ENCODE measurements at places on chromosomes 1 and 21.

DNA sequence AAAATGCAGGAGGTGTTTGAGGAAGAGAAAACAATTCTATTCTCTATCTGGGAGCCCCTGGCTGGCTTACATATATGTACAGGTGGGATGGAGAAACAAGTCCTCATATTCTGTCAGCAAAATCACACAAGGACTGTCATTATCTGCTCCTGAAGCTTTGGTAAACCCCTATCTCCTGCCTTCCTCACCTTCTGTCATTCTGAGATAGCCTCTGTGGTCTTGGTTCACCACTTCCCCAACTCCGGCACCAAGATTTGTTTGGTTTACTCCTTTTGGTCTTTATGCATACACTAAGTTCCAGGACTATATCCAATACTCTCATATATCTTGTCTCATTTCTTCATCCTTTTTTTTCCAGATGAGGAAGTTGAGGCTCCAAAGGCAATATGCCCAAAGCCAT lies 551.1 kb downstream of the PLPP3 start:
- no peak for DNase-seq

DNA sequence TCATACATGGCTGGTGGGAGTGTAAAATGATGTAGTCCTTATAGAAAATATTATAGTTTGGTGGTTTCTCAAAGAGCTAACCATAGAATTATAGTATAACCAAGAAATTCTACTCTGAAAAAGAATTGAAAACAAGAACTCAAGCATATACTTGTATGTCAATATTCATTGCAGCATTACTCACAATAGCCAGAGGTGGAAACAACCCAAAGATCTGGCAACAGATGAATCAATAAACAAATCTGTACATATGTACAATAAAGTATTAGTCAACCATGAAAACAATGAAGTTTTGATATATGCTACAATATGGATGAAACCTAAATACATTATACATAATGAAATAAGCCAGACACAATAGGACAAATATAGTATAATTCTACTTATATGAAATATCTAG lies 29.7 kb downstream of the XCL1 start:
- no peak for DNase-seq

DNA sequence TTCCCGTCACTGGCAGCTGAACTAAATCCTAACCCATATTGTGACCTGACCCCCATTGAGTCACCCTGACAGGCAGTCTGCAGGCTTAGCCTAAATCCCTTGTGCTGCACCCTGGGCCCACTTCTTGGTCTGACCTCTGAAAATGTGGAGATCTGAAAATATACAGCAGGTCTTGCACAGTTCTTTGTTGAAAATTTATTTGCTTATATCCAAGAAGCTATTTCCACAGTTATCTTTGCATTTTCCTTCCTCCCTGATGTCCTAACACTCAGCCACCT lies 87.1 kb downstream of the BCAR3 start:
- DNase-seq = no peak

DNA sequence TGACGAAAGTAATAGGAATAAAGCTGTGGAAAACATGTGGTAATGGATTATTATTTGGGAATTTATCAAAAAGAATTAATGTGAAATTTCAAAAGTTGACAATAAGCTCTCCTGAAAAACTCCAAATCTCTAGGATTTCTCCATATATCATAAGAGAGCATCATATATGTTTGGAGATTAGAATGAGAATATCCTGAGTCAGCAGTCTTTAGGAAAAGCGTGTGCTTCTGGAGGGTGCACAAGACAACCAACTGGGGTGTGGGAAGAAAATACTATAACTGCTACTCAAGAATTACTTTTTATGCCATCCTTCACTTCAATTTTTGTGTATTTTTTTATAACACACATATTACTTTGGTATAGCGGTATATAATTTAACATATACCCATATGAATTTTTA lies 19.7 kb downstream of the ELK4 start:
- DNase-seq = no peak

- DNase-seq = no peak
These were observed 52.8 kb upstream of the RPL11 start for GRCh38 chr1:23638786-23639241.

DNA sequence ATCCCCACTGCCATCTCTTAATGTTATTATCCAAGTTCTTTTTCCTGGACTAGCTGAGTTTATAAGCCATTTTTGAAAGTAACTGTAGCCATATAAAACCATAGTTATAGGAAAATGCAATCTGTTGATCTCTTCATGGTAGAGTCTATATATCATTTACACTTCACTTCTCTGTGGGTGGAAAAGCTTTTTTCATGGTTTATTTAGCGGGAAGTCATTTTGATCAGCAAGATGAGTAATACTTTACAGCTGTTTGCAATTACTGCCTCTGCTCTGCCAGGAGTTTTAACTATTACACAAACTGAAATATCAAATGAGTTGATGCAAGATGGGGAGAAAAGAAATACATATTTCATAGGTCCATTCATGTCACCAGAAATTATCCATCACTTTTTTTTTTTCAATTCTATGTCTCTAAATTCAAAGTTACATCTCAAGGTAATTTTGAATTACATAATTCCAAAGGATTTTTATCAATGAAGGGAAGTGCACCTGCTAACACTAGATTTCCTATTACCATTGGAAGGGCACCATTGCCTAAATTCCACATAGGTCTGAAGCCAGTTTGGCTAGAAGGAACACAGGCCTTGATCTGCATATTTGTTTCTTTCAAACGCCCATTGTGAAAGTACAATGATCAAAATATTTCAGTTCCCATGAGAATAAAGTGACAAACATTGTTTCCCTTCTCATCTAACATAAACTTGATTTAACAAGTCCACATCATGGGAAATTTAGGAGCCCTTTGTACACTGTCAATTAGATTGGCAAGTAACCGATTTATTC lies 296.7 kb downstream of the ZNF326 start:
- DNase-seq = no peak

GRCh38 chr1:62364721-62365120 lies 45.5 kb upstream of the KANK4 start:
- no peak for DNase-seq

- DNase-seq = no peak
These were observed 709 bp upstream of the SLC41A1 start for GRCh38 chr1:205813755-205814058.

DNA sequence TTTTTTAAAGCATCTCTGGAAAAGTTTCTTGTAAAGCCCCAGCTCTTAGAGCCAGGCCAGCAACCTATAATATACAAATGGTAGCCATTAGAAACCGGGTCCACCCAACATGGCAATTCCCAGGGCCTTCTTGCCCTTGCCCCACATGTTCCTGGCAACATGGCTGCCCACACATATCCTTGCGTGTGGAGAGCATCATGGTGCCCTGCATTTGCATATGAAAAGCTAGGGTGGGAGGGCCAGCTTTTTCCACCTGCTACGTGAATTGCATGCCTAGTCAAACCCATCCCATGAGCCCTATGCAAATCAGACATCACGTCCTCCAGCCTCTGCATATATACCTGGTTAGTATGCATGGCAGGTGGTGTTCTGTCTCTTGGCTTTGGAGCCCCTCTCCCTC lies 88.2 kb downstream of the RABGAP1L start:
- DNase-seq = no peak

GRCh38 chr1:183302452-183303322 lies 115.5 kb downstream of the NMNAT2 start:
- no peak for DNase-seq

DNA sequence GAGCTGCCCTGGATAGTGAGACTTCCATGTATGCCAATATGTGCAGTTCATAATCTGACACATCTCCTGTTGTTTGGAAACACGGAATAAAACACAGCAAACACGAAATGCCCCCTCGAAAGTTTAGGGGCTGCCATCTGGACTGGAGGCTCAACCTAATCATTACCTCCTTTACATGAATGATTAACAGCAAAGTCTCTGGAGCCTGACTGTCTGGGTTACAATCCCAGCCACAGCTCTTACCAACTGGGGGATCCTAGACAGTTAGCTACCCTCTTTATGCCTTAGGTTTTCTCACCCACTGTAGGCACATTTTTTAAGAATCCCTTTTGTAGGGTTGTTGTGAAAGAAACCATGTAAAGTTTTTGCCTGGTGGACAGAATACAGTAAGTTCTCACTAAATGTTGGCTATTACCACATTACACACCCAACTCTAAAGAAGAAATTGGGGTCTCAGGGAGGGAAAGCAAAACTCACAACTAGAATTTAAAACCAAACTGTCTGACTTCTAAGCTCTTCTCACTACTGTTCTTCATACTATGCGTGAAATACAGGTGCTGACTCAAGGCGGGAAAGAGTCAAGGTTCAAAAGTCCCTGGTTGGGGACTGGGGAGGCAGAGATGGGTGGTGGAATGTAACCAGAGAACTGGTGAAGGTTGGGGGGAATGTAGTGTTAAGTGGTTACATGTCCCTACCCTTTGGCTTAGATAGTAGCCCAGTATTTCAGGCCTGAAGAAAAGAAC lies 24.2 kb downstream of the CYP4A22 start:
- no peak for DNase-seq

GRCh38 chr1:32828341-32828740 lies 10.9 kb downstream of the S100PBP start:
- no peak for DNase-seq

DNA sequence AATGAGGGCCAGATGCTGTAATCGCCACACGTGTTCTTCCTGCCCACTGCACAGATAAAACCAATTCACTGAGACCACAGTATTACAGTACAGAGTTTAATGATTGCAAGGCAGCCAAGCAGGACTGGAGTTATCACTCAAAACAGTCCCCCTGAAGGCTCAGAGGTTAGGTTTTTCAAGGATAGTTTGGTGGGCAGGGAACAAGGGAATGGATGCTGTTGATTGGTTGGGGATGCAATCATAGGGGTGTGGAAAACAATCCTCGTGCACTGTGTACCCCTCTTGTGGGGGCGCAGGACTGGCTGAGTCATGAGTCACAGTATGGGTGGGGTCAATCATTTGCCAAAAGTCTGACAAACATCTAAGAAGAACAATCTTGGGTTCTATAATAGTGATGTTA lies 12.4 kb upstream of the USP1 start:
- no peak for DNase-seq

- DNase-seq = no peak
These were observed 57.4 kb downstream of the TIAM1 start for GRCh38 chr21:31286621-31287020.

- DNase-seq = no peak
These were observed 8.2 kb downstream of the KRTAP27-1 start for GRCh38 chr21:30329203-30329875.

DNA sequence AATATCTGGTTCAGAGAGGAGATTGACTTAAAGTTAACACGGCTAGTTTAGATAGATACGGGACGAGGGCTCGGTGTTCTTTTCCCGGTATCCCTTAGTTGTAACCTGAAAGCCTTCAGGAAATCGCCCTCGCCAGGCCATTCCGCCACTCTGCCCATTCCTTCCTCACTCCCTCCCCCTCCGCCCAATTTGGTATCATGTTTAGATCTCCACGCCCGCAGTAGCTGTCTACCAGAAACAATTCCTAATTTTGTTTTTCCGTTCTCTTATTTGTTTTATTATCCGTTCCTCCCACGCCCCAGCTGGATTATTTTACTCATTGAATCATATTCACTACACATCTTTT lies 685 bp upstream of the VAMP4 start:
- DNase-seq = no peak

- DNase-seq = no peak
These were observed 115.7 kb downstream of the GRIK3 start for GRCh38 chr1:36918604-36919003.

- no peak for DNase-seq
These were observed 93.0 kb downstream of the EVI5 start for GRCh38 chr1:92691925-92692324.

DNA sequence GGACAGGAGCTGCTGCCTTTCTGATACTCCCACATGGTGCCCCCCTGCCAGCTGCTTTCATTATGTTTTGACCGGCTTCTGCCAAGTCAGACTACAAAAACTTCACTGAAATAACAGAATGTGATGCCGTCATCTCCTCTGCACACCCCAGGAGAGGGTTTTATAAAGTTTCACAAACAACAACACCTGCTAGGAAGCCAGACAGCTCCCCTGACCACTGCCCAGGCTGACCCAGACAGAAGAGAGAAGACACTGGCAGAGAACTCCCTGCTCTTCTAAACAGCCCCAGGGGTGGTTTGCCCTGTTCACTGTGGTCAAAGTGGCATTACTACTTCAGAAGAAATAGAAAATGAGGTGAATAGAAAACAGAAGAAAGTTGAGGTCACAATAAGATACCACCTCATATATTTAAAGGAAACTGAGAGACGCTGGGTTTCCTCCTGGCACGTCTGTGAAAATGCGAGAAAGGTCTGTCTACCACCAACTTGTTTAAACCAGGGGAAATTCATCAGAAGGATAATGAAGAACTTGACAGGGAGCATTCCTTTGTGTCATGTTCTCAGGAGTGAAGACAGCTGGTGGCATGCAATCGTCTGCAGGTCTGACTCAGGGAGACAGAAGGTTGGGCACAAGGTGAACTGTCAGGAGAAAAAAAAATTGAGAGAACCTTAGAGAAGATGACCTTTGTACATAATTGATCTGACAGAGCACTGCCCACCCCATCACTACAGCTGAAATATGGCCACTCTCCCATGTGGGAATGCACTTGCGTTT lies 119.0 kb upstream of the NFIA start:
- DNase-seq = no peak

- no peak for DNase-seq
These were observed 65.6 kb upstream of the EDEM3 start for GRCh38 chr1:184820218-184820750.

DNA sequence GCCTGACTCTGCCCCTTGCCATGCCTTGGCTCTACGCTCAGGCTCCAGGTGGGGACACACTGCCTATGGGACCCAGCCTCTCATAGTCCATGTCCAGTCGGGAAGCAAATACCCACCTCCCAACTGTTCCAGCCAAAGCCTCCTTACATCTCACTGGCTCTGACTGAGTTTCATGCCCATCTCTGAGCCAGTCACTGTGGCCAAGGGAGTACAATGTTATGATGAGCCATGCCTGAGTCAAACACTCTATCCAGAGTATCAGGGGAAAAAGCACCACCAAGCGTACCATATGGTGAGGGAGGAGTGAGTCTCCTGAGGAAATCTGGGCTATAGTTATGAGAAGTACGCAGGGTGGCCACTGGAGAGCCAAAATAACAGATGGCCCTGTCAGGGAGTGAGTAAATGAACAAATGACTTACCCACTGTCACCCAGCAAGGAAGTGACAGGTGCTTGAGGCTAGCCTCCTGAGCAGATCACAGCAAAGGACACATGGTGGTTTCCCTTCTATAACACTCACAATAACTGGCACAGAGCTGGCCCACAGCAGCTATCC lies 236.6 kb upstream of the GJB5 start:
- DNase-seq = no peak

DNA sequence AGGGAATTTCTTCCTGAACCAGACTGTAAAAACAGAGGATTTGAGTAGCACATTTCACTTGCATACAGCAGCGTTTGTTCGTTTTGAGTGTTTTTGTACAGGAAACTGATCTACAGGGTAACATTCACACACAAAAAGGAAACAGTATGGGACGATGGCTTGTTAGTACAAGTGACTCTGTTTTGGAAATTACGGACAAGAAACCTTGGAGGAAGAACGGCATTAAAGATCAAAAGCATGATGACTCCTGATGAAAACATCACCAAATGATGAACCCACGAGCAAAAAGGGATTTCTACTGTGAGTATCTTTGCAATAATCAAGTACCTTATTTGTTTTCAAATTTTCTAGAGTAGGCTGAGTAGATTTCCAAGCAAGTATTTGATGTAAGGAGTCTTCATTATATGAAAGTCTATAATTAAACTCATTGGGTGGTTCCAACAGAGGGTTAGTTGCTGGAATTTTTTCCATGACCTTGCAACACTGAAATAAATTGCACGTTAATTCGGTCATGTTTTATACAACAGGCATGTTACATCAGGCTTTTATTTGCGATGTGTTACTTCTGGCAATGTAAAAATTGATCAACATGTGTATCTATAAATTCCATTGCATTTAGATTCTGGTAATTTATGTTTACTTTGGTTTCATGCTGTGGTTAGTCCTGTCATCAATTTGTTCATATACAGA lies 76.7 kb upstream of the KCNK2 start:
- DNase-seq = no peak

Data from NCI-H2081 treated with DMSO at 0.1 percent for 48 hours (cell line).